H4 (cell line): ENCODE measurements at places on chromosomes 13 and 19.
A peak's percentile ranks its signal among the peaks of the same experiment; 100 is the strongest.

GRCh38 chr13:102610296-102610895 is 13.6 kb downstream of the TPP2 start:
- DNase-seq = no peak

- DNase-seq = peak; percentile 25
Measured at GRCh38 chr13:43057653-43058317, 34.4 kb downstream of the DNAJC15 start.

- no peak for DNase-seq
Measured at GRCh38 chr13:33261387-33262061, 24.0 kb downstream of the STARD13 start.

GRCh38 chr13:98447881-98448641 is 128.8 kb downstream of the STK24 start:
- DNase-seq = no peak

DNA sequence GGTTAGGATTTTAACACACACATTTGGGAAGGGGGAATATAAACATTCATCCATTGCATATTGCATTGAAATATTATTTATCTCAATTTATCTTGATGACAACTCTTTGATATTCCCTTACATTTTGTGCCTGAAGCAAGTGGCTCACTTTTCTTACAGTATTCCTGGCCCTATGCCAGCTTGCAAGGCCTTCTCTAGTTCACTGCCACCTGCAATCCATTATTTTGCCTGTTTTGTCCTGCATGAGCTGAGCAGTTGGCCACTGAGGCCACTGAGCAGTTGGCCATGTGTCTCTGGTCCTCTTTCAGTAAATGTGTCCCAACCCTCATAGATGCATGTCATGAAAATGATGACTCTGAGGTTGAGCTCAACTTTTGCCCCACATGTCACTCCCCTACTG is 49.8 kb downstream of the CBY2 start:
- no peak for DNase-seq

- no peak for DNase-seq
Measured at GRCh38 chr19:34985249-34986022, 14.7 kb upstream of the GRAMD1A start.

DNA sequence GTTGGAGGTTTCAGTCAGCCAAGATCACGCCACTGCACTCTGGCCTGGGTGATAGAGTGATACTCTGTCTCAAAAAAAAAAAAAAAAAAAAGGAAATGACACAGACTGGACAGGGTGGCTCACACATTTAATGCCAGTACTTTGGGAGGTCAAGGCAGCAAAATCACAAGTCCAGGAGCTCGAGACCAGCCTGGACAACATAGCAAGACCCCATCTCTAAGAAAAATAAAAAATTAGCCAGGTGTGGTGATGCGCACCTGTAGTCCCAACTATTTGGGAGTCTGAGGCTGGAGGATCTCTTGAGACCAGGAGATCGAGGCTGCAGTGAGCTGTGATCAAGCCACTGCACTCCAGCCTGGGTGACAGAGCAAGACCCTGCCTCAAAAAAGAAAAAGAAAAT is 22.6 kb upstream of the NAPA start:
- DNase-seq = no peak

GRCh38 chr19:39264306-39265290 is 3.6 kb upstream of the IFNL2 start:
- no peak for DNase-seq

DNA sequence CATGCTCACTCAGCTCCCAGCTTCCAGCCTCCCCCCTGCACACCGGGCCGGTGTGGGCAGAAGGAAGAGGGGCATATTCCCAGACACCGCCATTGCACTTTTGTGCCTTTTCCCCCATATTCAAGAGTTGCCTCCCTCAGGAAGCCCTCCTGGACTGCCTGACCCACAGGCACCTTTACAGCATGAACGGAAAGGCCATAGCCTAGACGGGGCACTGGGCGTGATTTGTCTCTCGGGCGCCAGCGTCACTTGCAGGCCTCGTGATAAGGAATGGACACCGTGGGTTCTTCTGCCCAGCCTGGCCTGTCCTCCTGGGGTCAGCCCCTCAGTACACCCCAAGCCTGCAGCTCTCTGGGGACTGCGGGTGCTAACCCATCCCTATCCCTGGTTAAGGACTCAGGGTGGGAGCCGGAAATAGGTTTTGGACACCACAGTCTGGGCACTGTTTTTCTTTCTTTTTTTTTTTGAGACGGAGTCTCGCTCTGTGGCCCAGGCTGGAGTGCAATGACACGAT is 933 bp upstream of the UQCR11 start:
- no peak for DNase-seq

DNA sequence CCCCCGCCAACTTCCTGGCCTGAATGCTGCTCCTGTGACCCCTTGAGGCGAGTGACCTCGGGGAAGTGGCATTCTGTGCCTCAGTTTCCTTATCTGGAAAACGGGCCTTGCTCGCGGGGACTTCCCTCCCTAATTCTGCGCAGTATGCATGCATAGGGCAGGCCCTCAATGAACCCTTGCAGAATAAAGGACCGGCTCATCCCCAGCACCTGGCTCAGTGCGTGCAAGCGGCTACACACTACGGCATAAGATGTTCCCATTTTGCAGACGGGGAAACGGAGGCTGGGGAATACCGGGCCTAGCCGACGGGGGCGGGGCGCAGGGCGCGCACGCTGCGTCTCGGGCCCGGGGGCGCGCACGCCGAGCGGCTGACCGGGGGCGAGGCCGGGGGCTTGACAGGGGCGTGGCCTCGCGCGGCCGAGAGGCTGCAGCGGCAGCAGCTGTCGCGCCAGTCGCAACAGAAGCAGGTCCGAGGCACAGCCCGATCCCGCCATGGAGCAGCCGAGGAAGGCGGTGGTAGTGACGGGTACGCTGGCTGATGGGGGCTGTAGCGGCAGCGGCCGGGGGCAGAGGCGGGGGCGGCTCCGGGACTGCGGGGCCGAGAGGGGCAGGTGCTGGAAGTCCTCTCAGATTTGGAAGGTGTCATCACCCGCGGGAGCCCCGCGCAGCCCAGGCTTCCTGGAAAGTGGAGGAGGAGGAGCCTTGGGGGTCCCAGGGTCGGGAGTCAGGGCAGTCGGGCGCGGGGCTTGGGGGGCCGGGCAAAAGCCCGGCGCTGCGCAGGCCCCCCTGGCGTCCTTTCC is at the start of gene PGPEP1:
PGPEP1 (plus strand) TSS at position 409 of the 800 bp plus-strand sequence; CDS start at position 493, 84 bp downstream.
- DNase-seq = no peak

DNA sequence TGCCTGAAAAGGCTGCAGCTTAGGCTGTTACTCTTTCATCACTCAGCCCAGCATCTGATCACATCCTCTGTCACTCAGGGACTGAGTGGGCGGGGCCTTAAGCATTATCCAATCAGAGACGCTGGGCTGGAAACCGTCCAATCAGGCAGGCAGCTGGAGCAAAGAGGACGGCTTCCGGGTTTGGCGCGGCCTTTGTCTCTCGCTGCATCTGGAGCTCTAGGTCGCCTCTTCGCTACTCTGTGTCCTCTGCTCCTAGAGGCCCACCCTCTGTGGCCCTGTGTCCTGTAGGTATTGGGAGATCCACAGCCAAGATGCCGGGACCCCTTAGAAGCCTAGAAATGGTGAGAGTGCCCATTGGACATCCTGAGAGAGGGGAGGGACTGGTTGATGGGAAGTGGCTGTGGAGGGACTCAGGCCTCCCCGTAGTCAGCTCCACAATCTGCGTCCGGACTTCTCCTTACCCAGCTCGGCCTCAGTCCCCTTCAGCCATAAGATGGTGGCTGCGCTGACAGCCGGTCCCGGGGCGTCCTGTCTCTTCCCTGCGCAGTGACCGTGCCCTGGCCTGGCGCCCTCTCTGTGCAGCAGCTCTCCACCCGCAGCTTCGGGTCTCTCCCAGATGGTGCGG is at the start of gene ZNF486:
ZNF486 (plus strand) TSS at position 195 of the 625 bp plus-strand sequence; CDS start at position 312, 117 bp downstream.
- peak; percentile 96 for DNase-seq

DNA sequence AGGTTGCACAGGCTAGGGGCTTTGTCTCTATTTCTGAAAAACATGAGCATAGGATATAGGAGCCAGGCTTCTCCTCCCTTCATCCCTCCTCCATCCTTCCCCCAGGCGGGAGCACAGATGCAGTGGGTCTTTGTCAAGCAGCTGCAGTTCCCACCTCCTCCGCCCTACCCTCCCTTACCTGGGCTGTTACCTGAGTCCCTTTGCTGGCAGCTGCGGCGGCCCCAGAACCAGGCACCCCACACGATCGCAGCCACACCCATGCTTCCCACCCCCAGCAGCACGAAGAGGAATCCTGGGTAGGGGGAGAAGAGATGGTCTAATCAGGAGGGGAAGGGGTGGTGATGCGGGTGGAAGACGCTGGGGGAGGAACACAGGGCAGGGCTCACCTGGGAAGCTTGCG is 7.8 kb downstream of the TMIGD2 start:
- no peak for DNase-seq

DNA sequence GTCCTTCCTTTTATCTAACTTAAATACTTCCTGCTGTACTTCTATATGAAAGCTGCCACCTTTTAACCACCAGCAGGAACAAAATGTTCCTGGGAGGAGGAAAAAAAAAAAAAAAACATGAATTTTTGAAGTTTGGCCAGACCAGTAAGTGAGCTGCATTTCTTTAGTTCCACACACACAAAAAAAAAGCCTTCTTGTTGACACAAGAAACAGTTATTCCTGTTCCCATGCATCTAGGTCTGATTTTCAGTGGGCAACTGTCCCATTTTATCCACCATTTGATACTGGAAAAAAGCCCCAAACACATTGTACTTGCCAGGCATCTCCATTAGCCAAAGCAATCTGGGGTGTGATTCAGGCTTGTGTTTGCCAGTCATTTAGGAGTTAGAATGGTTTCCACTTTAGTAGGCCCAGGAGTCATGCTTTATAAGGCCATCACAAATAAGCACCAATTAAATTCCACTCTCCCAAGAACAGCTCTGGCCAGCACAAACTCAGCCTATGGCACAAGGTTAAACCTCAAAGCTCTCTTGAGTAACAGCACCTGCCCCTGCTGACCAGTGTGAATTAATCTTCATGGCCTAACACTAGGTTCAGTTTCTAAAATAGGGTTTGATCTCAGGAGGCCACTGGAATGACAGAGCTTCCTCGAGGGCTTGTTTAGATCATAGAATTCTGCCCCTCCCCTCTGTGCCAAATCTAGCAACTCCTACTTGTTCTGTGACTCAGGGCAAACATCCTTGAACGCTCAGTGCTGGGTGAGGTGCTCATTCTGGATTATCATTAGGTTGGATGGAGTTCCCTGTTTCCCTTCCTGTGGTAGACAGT is 67.1 kb downstream of the NUFIP1 start:
- peak; percentile 62 for DNase-seq

GRCh38 chr13:106695139-106695538 is 127.2 kb upstream of the ARGLU1 start:
- no peak for DNase-seq

DNA sequence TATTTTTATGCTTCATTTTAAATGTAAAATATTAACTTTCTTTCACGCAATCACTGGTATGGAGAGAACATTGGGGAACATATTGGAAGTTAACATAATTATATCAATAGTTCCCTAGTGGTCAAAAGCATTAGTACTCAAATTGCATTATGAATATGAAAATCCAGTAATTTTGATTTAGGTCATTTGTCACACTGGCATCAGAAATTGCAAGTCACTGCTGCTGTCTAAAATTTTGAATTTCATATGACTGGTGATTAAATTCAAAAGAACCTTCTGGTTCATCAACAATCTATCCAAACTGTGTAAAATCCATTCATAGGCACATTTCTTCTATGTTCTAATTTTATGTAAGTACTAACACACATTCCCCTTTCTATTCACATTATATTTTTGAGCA is 2235.7 kb upstream of the PCDH20 start:
- DNase-seq = no peak

DNA sequence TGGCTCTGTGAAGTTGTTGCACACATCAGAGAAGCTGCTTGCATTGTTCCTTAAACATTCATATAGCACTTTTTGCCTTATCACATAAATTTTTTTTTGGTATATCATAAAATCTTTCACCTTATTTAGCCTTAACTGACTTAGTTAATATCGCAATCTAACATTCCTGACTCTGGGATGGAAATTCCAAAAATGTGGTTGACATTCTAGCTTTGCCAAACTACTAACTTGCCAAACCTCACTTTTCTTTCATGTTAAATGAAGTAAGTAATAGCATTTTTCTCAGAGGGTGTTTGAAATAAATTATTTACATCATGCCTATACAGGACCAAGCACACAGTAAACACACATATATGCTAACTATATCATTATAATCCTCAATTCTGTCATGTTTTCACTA is 736.9 kb upstream of the PCDH9 start:
- no peak for DNase-seq

DNA sequence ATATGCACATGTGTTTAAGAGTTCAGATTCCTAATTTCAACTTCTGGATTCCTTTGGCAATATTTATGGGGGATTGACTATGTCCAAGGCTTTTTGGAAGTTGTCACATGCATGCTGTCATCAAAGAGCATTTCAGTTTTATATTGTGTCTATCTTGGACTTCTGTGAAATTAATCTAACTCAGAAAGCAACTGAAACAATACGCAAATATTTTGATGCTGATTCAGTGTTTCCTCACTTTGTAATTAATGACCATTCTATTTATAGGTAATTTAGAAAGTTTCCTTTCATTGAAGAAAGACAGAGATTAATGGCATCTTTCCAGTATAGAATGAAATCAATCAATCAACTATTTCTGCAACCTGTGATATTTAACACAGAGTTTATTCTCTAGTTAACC is 550.1 kb downstream of the PCDH9 start:
- no peak for DNase-seq

- DNase-seq = no peak
Measured at GRCh38 chr13:30431269-30431940, 9.1 kb downstream of the UBE2L5 start.

DNA sequence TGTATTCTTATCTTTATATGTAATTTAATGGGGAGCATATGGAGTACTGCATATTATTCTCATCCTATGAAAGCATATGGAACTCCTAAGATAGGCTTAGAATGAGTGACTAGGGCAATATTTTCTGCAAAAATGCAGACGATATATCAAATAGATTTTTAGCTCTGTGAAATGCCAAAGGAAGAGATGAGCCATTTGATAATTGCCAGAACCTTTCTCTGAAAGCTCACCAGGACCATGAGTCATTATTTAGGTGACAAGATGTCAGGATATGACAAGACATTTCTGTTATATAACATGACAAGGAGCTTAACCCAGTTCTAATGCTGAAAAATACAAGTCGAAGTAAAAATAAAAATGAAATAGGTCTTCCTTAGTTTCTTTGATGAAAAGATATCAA is 145.0 kb downstream of the SLITRK6 start:
- DNase-seq = no peak

DNA sequence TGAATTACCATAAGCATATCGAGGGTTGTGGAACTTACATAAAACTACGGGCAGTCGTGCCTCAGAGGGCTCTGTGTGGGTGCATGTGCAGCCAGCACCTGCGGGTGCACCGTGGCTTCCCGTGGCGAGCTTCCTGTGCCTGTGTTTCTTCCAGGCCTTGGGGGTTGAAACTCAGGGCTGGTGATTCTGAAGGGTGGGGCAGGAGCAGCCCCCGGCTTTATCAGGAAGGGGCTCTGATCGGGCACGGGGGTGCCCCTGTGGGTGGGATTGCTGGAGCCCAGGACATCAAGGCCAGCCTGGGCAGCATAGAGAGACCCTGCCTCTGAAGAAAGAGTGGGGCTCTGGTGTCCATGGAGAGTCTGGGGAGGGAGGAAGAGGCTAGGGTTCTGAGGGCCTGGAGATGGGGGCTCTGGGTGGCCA is 11.1 kb downstream of the ATP4B start:
- no peak for DNase-seq
